ENCODE measurements at places on chromosomes 7 and 10. TPM values are rescaled to one million over a fixed set of nuclear protein-coding genes. Genes with fewer than 3 reads are reported as not detected.

- no peak for DNase-seq
- H3K4me3 ChIP-seq: no peak overlapping the region
- H3K36me3 ChIP-seq: peaks cover 11% of the 10 kb centered on the region
- H3K4me1 ChIP-seq: no peaks in the 10 kb centered on the region
Observed at GRCh38 chr7:66961096-66961495, 34.3 kb downstream of the SBDS start.

DNA sequence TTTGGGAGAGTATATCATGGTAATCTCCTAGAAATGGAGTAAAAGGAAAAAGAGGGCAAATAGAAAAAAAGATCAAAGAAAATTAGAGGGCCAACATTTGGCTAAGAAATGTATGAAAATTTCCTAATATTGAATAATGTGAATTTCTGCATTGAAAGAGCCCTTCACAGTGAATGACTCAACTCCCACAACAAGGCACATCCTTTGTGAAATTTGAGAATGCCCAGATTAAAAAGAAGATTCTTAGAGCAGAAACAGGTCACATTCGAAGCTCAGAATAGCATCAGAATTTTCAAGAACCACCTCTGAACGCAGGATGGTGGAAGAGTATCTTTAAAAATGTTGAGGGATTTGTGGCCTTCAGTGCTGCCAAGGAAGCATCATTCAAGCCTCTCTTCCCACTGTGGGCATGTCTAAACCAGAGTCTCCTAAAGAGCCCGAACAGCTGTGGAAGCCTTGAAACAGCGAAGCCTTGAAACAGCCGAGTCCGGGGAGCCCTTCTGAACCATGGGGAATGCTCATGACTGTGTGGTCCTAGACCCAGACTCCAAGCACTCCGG is 43.6 kb downstream of the GUSB start:
- no peak overlapping the region for H3K27ac ChIP-seq
- H3K4me1 ChIP-seq: no peaks in the 10 kb centered on the region
- no peaks in the 10 kb centered on the region for H3K36me3 ChIP-seq
- DNase-seq: peak; percentile 35
- H3K27me3 ChIP-seq: no peaks in the 10 kb centered on the region
- no peak overlapping the region for H3K4me3 ChIP-seq

DNA sequence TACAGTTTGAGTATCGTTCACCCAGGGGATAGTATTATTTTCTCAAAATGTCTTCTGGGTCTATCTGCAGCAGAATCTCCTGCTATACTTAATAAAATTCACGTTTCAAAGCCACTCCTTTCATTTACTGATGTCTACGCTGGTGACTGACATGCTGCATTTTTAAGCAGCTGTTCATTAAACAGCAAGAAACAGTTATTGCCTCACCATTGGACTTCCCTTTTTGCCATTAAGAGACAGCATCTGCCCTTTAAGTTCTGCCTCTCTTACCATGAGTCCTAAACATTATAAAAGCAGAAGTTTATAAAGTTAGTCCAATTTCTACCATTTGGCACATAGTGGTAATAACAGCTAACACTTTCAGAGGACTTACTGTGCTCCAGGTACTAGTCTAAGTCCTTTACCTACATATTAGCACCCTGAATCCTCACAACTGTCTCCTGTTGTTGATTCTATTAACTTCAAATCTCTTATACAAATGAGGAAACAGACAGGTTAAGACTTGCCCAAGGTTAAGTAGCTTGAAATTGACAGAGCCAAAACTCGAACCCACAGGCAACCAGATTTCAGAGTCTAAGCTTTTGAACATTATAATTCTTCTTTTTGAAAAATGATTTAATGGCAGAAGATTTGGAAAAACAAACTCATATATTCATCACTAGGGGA is 169.5 kb downstream of the SNX13 start:
- H3K4me1 ChIP-seq: peaks cover 21% of the 10 kb centered on the region
- no peaks in the 10 kb centered on the region for H3K36me3 ChIP-seq
- no peaks in the 10 kb centered on the region for H3K27me3 ChIP-seq
- DNase-seq: no peak

- H3K27me3 ChIP-seq: peaks cover 2% of the 10 kb centered on the region
- H3K27ac ChIP-seq: no peak overlapping the region
- H3K4me1 ChIP-seq: no peaks in the 10 kb centered on the region
- no peak overlapping the region for H3K4me3 ChIP-seq
Observed at GRCh38 chr10:12432402-12433189, 83.2 kb downstream of the CAMK1D start.

- no peaks in the 10 kb centered on the region for H3K36me3 ChIP-seq
- H3K27ac ChIP-seq: no peak overlapping the region
- DNase-seq: no peak
- no peak overlapping the region for H3K4me3 ChIP-seq
Observed at GRCh38 chr10:26938578-26938977, 77.8 kb upstream of the ABI1 start.

GRCh38 chr7:117119192-117119924 is 166.1 kb downstream of the ST7 start:
- peaks cover 26% of the 10 kb centered on the region for H3K4me1 ChIP-seq
- no peak overlapping the region for H3K4me3 ChIP-seq
- no peaks in the 10 kb centered on the region for H3K27me3 ChIP-seq

GRCh38 chr10:17918187-17918903 is 33.4 kb upstream of the SLC39A12 start:
- no peaks in the 10 kb centered on the region for H3K36me3 ChIP-seq
- H3K4me3 ChIP-seq: no peak overlapping the region
- H3K27me3 ChIP-seq: no peaks in the 10 kb centered on the region
- peaks cover 4% of the 10 kb centered on the region for H3K4me1 ChIP-seq
- DNase-seq: no peak
- H3K27ac ChIP-seq: no peak overlapping the region

- H3K4me3 ChIP-seq: no peak overlapping the region
- no peaks in the 10 kb centered on the region for H3K36me3 ChIP-seq
- H3K27ac ChIP-seq: no peak overlapping the region
- no peaks in the 10 kb centered on the region for H3K4me1 ChIP-seq
- no peaks in the 10 kb centered on the region for H3K27me3 ChIP-seq
Observed at GRCh38 chr10:13593535-13593934, 6.8 kb downstream of the PRPF18 start.

DNA sequence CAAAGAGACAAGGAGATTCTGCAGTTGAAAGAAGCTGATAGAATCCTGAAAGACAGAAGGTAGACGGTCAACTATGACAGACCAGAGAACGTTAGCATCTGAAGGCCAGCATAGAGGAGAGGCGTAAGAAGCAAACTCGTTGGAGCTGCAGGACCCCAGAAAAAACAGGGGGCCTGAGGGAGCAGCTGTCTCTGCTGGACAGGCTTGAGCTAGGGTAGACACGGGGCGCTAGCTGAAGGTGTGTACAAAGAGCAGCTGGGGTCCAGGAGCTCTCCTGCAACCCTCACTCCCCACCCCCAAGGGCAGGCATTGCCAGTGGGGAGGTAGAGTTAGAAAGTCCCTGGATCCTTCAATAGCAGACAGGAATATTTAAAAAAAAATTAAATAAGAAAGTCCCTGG is 14.6 kb upstream of the GDI2 start:
- no peaks in the 10 kb centered on the region for H3K27me3 ChIP-seq
- H3K27ac ChIP-seq: no peak overlapping the region
- DNase-seq: no peak

Gene NCF1
- total RNA-seq: not detected
